ENCODE measurements at places on chromosomes 7 and 10. TPM values are rescaled to one million over a fixed set of nuclear protein-coding genes. Genes with fewer than 3 reads are reported as not detected.

The HNRNPF gene
- total RNA-seq: 152 TPM

The ZNF33B gene
- total RNA-seq: 7.8 TPM

The LRRC18 gene
- not detected for total RNA-seq

The OR2A42 gene
- total RNA-seq: under 0.01 TPM

The GIMAP2 gene
- 2.6 TPM for total RNA-seq

The C7orf57 gene
- under 0.01 TPM for total RNA-seq

The LIPM gene
- not detected for total RNA-seq

The ECHDC3 gene
- 1.3 TPM for total RNA-seq

The SERPINE1 gene
- 700 TPM for total RNA-seq

DNA sequence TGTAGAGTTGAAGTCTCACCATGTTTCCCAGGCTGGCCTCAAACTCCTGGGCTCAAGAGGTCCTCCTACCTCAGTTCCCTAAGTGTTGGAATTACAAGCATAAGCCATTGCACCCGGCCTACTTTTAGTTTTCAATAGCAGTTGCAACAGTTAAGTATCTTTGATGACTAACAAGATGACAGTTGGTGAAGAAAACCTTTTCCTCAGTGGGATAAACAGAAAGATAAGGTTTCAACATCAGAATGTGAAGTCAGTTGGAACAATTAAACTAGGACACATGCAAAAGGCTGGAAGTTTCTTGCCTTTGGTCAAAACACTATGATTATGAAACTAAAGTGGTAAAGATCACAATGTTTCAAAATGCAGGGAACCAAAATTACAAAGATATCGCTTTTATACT is 169.2 kb downstream of the ZNF438 start:
- peak; percentile 97 for DNase-seq

DNA sequence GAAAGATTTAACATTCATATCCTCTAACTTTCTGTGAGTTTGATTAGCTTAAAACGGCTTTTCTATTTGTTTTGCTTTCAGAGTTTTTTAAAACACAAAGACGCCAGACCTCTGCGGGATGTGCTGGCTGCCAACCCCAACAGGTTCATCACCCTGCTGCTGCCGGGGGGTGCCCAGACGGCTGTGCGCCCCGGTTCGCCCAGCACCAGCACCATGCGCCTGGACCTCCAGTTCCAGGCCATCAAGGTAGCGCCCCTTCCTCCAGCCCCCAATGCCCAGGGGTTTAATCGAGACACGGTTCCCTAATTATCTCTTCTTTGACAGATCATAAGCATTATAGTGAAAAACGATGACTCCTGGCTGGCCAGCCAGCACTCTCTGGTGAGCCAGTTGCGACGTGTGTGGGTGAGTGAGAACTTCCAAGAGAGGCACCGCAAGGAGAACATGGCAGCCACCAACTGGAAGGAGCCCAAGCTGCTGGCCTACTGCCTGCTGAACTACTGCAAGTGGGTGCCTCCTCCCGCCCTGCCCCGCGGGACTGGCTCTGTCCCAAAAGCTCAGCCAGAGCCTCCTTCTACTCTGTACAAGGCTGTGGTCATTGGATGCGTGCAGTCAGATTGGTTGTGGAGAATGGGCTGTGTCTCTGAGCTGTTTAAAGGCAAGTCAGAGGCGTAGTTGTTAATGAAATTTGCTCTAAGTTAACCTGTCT is 71.2 kb downstream of the TRRAP start:
- DNase-seq: no peak

DNA sequence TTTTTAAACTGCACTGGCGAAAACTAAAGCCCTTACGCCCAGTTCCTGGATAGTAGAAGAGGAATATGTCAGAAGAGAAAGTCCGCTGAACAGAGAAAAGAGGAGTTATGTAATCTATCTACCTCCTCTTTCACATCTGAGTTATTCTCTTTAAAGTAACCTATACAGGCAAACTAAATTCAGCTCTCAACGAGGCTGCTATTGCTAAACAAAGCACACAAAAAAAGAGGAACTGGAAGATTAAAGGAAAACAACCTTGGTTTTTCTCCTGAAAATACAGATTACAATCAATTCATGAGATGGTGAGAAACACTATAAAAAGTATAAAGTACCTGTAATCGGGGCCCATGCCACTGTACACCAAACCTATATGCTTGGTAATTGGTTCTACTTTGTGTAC is 5.8 kb downstream of the PSMA2 start:
- DNase-seq: no peak

DNA sequence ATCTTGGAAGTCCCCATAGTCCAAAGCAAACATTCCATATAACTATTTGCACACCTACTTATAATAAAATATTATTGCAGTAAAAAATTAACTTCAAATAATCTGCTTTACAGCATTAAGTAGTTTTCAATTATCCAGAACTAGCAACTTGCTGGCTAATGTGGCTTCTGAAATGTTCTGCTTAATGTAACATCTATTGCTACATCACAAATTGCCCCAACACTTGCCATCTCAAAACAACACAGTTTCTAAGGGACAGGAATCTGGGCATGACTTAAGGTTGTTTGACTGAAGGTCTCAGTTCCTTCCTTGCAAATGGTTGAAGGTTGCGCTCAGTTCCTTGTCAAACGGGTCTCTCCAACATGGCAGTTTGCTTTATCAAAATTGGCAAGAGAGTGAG is 378.5 kb upstream of the SEMA3C start:
- peak; percentile 25 for DNase-seq

DNA sequence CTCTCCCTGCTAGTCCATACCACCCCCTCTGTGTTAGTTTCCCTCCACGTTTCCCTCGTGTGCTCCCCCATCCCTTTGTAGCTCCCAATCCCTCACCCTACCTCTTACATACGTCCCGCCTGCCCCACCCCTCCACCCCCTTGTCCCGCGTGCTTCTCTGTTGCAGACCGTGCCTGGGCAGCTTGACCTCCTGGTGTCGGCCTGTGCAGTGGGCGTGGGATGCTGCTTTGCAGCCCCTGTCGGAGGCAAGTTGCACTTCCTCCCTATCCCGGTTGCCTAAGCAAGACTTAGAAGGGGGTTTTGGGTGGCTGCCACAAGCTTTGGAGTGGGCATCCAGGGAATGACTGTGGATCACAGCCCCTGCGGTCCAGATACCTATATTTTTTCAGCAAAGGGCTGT is 7.7 kb downstream of the CLCN1 start:
- no peak for DNase-seq

- no peak for DNase-seq
These were observed 24.8 kb downstream of the FGFBP3 start for GRCh38 chr10:91884536-91884935.

GRCh38 chr7:147708871-147709270 is 881.7 kb upstream of the C7orf33 start:
- DNase-seq: no peak

DNA sequence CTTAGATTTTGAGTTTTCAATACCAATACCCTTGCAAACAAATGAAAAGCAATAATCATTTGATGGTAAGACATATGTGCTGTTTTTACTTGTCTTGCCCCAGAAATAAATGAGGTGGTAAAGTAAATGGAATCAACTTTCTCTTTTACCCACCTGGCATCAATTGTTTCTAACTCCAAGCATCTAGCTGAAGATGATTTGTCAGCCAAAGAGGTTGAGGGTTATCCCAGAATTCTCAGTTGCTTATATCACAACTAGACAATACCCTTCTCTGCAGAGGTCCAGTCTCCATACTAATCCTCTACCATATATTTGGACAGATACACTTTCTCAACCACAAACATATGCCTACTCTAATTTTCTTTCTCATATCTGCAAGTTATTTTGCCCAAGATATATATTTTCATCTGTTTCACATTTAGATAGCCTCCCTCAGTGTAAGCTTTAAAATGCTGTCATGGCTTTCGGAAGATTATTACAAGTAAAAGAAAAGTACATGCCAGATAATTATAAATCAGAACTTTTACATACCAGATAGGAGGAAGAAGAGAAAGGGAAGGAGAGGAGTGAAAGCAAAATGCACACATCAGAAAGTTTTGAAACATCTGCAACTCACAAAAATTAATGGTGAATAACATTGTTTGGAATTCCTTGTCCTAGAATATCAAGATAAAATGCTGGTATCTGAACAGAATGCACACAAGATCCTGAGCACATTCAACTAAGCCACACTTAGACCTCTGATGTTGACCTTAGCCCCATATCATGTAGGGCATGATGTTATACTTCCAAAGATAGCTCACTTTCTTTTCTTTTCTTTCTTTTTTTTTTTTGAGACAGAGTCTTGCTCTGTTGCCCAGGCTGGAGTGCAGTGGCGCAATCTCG is 146.6 kb downstream of the REEP3 start:
- DNase-seq: peak; percentile 74

GRCh38 chr7:110645060-110645459 is 445.9 kb upstream of the LRRN3 start:
- no peak for DNase-seq

DNA sequence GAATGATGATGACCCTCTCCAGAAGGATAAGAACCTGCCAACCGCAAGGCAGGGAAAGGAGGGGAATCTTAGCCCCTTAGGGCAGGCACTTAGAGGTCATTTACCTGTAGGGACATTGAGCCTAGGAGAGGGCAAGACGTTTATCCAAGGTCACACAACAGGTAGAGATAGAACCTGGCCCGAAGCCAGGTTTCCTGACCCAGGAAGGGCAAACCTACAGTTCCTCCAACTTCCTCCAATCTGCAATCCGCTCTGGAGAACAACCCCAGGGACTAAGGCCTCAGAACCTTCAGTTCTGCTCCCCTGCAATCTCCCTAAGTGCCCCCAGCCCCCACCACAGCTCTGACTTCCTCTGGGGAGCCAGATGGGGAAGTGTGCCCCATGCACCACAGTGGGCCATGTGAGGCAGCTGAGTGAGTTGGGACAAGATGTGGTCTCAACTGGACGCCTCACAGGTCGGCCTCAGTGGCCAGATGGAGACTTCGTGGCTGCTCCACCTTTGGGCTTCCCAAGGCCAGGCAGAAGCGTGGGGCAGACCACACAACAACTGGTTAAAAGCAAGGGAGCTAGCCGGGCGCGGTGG is 1.4 kb upstream of the PSAP start:
- DNase-seq: no peak

DNA sequence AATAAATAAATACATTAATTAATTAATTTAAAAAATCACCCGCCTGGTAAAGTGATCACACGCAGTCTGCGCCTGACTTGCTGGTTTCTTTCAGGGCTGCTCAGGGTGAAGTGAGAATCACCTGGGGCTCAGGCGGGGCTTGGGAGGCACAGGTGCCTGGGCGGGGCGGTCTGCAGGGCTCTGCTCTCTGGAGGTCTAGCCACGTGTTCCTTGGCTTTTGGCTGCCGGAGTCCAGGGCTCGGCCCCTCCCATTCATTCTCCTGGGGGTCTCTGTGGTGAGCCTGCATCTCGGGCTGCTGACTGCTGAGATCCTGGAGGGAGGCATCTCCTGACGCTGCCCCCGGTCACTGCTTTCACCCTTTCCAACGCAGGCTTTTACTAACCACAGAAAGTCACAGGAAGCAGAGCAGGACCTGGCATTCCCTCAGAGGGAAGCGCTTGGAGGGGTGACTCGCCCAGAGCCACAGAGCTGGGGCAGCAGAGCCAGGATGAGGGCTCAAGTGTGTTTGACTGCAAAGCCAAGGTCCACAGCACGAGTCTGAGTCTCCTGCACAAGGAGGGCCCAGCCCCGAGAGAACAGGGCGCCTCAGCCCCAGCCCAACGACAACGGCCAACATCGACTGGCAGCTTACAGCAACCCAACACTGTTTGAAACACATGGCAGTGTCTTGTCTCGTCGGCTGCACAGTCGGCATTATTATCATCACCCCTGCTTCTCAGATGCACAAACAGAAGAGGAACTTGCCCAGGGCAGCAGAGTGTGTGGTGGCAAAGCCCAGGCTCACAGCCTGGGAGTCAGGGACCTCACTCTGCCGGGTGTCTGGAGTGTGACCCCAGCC is 22.4 kb upstream of the MNX1 start:
- no peak for DNase-seq

DNA sequence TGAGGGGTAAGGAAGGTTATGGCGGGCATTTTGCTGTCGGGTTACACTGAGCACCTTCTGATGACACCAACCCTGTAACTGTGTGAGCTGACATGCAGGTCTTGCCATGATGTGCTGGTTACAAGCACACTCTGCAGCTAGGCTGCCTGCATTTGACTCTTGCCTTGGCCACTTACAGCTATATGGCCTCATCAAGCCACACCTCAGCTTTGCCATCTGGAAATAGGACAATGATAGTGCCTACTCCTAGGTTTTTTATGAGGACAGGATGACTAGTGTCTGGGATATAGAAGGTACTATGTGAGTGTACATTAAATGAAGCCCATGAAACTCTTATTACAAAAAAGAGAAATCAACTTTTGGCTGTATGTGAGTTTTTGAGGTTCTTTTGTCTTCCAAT is 58.0 kb downstream of the AKR1B1 start:
- DNase-seq: no peak

DNA sequence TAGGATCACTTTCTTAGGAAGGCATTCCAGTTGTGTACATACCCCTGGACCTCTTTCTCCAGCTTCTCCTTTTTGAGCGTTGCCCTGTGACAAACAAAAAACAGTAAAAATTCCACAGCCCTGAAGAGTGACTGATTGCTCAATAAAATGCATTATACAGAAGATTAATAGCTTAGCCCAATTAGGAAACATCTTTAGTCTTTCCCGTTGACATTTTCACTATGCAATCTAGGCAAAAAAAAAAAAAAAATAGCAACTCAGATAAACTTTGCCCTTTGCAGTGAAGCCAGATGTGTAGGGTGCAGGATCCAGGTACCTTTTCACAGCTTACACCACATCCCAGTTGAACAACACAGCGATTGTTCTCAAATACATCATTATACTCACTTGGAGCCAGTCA is 17.9 kb downstream of the COL28A1 start:
- peak; percentile 13 for DNase-seq

- no peak for DNase-seq
These were observed 1.5 kb upstream of the NCOA4 start for GRCh38 chr10:46031648-46032532.

GRCh38 chr10:78964952-78965633 is 103.7 kb upstream of the ZMIZ1 start:
- DNase-seq: no peak

DNA sequence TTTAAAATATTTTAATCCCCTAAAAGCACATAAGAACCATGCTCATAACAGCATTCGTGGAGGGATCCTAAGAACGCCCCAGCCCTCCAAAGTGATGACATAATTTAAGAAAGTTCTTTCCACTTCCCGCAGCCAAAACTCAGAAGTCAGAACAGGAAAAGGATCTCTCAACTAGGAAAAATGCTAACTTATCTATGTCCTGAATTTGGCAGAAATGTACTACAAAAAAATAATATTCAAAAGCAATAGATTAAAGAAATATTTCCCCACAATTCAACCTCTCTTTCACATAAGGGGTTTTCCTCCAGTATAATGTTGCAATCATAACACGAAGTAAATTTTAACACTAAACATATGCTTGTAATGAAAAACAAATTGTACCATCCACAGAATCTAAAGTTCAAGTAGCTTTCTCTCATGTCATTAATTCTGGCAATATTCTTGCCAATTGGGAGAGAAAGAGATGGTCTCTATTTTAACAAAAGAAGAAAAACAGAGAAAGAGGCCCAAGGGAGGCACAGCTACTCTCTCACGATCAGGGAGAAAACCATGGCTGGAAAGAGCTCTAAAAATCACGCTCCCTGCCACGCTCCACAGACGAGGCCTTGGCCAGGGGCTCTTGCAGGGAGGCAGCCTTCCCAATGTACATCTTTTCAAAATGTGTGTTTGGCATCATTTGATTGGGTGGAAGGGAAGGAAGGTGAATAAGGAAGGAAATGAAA is 22.9 kb downstream of the ASB13 start:
- peak; percentile 51 for DNase-seq

Data from fibroblast of villous mesenchyme (primary cell).